ENCODE measurements at places on chromosomes 11 and 22. TPM values are rescaled to one million over a fixed set of nuclear protein-coding genes. Genes with fewer than 3 reads are reported as not detected.

MISFA gene
- 3.0 TPM for total RNA-seq

ADAMTS8 gene
- 0.19 TPM for total RNA-seq

PANX3 gene
- total RNA-seq, result not detected

GRCh38 chr11:45817191-45817590, 12.2 kb downstream of the SLC35C1 start:
- DNase-seq, result no peak
- no peaks in the 10 kb centered on the region for H3K36me3 ChIP-seq
- H3K27ac ChIP-seq, result no peak overlapping the region
- H3K4me3 ChIP-seq, result no peak overlapping the region

- H3K4me3 ChIP-seq, result no peak overlapping the region
- no peak for DNase-seq
- H3K36me3 ChIP-seq, result no peaks in the 10 kb centered on the region
Measured at GRCh38 chr22:33542153-33542552, 378.1 kb downstream of the LARGE1 start.

DNA sequence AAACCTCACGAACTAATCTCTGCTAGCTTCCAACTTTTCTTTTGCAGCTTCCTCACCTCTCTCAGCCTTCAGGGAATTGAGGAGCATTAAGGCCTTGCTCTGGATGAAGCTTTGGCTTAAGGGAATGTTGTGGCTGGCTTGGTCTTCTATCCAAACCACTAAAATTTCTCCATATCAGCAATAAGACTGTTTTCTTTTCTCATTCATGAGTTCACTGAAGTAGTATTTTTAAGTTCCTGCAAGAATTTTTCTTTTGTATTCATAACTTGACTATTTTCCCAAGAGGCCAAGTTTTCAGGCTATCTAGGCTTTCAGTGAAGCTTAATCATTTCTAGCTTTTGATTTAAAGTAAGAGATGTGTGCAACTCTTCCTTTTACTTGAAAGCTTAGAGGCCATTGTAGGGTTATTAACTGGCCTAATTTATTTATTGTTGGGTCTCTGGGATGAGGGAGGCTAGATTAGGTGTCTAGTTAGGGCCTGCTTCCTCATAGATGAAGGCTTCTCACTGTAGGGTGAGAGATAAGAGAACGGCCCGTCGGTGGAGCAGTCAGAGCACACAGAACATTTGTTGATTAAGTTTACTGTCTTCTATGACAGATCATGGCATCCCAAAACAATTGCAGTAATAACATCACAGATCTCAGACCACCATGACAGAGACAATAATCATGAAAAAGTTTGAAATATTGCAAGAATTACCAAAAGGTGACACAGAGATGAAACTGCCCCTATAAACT, 33.2 kb downstream of the CSF2RB start:
- peaks cover 28% of the 10 kb centered on the region for H3K27me3 ChIP-seq
- no peak for DNase-seq
- H3K36me3 ChIP-seq, result no peaks in the 10 kb centered on the region
- H3K4me3 ChIP-seq, result no peak overlapping the region
- H3K4me1 ChIP-seq, result peaks cover 2% of the 10 kb centered on the region

Data from osteocyte (in vitro differentiated cells).